ENCODE measurements at places on chromosomes 3 and 15.

DNA sequence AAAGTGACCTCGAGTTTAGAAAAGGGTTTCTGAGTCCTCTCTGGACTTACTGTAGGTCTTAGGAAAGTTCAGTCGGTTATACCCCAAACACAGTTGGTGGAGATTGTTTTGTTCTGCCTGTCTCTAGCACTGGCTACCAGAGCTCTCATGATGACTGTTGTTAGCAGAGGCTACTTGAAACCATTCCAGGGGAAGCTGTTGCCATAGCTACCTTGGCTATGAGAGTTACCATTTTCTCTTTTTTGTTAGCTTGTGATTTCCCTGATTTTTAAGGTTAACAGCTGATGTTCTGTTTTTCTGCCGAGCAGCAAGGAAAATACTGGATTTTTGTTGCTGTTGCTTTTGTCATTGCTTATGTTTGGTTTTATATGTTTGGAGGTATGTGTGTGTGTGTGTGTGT is 26.7 kb downstream of the ABHD2 start:
- no peak for DNase-seq

GRCh38 chr3:190401963-190402362 is 14.0 kb downstream of the CLDN16 start:
- DNase-seq = no peak

GRCh38 chr3:21826416-21826815 is 75.4 kb upstream of the ZNF385D start:
- DNase-seq = no peak

DNA sequence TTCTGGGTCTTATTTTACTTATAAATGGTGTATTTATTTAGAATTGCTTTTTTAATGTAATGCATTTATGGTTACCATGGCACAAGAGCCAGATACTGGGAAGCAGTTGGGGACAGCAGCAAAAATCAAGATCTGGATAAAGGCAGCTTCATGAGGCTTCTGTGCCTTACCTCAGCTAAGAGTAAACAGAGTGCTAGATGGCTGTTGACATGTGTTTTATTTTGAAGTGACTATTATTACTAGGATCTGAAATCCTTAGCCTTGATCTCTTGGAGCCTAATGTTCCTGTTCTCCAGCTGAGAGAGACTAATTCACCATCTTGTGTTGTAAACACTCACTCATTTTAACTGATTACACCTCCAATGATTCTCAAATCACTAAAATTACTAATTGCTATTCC is 317.8 kb downstream of the LPP start:
- DNase-seq = no peak

DNA sequence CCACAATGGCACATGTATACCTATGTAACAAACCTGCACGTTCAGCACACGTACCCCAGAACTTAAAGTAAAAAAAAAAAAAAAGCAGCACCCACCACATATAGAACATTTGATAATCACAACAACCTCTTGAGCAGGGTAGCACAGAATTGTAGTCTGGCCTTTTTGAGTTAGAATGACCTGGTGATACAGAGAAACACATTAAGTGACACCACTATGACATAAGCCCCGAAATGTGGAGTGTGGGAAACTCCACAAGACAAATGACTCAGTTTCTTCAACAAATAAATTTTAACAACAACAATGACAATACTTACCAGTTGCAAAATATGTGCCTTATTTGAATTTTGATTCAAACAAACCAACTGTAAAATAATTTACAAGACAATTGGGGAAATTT is 46.4 kb downstream of the DRD3 start:
- DNase-seq = no peak

- DNase-seq = peak; percentile 60
These were observed at the start of gene MAN2A2 for GRCh38 chr15:90902840-90903732. Gene MAN2A2, plus strand, starts transcription at chr15:90903302. Its CDS starts 906 bp downstream, at chr15:90904208.
